ENCODE measurements at places on chromosomes 1 and 21.

DNA sequence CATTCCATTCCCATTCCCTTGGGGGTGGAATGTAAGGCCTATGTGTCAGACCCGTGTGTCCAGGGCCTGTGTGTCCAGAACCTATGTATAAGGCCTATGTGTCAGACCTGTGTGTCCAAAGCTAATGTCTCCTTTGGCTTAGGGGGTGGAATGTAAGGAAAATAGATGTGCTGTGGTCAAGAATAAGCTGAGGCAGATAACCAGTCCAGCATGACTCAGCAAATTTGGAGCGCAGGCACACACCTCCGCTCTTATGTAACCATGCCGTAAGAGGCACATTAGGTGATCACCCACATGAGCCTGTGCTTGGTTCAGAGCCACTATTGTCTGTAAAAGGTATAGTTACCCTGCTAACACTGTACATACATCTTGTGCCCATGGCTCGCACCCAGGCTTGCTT is 150.8 kb upstream of the SGIP1 start:
- H3K4me3 ChIP-seq, result no peak overlapping the region
- H3K27me3 ChIP-seq, result no peaks in the 10 kb centered on the region
- no peak overlapping the region for H3K27ac ChIP-seq
- no peaks in the 10 kb centered on the region for H3K36me3 ChIP-seq

GRCh38 chr1:215482079-215482478 is 85.0 kb upstream of the KCTD3 start:
- no peaks in the 10 kb centered on the region for H3K27me3 ChIP-seq
- H3K36me3 ChIP-seq, result no peaks in the 10 kb centered on the region
- H3K4me3 ChIP-seq, result no peak overlapping the region
- H3K27ac ChIP-seq, result no peak overlapping the region
- DNase-seq, result no peak

GRCh38 chr1:202047977-202048376 is 37.6 kb downstream of the ELF3 start:
- peaks cover 47% of the 10 kb centered on the region for H3K4me1 ChIP-seq
- H3K27me3 ChIP-seq, result no peaks in the 10 kb centered on the region
- no peaks in the 10 kb centered on the region for H3K36me3 ChIP-seq
- H3K27ac ChIP-seq, result peak overlapping the region; percentile 91

DNA sequence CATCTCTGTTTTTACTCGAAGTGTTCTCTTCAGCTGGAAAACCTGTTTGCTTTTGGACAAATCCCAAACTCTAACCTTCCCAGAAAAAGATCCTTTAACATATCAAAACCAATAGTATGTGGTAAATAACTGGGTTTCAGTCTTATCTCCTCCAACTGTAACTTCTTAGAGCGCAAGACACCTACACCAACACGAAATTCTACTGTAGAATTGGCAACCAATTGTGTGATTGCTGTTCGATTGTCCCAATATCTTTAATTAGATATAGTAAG is 5.8 kb upstream of the MPZL1 start:
- no peaks in the 10 kb centered on the region for H3K27me3 ChIP-seq
- H3K27ac ChIP-seq, result peak overlapping the region; percentile 73
- H3K36me3 ChIP-seq, result no peaks in the 10 kb centered on the region
- H3K4me1 ChIP-seq, result no peaks in the 10 kb centered on the region
- DNase-seq, result no peak
- peak overlapping the region; percentile 29 for H3K4me3 ChIP-seq

DNA sequence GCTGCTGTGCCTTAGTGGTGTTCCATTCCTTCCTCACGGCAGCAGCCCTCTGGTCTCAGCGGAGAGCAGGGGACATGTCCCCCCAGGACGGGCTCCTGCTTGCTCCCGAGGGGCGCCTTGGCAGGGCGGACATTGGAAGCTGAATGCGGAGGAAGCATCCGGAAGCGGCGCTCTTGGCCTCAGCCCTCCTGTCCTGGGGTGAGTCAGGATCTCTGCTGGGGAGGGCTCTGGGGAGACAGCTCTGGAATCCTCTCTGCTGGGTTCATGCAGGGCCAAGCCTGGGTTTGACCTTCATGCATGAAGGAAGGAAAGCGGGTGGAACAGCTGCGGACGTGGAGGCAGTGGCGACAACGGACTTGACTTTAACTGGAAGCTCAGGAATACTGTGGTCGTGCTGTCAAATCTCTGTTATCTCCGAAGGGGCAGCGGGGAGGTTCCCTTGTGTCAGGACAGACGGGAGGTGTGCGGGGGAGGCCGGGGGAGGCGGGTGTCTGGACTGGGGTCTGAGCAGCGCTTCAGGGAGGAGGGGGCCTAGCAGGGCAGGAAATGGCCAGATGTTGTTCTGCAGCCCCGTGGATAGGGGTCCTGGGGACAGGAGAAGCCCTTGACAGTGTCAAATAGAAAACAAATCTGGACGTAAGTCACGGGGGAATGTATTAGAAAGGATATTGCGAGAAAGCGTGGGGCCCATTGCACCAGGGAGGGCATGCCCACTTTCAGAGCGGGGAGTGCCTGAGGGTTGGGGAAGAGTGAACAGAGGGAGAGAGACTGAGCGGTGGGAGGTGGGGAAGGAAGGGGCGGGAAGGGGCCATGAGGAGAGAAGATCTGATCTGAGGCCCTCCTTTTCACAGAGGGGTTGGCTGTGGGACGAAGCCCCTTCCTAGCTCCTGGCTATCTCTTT is 26.6 kb downstream of the CRYAA start:
- H3K27me3 ChIP-seq, result no peaks in the 10 kb centered on the region
- no peaks in the 10 kb centered on the region for H3K36me3 ChIP-seq
- H3K4me1 ChIP-seq, result no peaks in the 10 kb centered on the region
- H3K4me3 ChIP-seq, result no peak overlapping the region
- peak; percentile 8 for DNase-seq

DNA sequence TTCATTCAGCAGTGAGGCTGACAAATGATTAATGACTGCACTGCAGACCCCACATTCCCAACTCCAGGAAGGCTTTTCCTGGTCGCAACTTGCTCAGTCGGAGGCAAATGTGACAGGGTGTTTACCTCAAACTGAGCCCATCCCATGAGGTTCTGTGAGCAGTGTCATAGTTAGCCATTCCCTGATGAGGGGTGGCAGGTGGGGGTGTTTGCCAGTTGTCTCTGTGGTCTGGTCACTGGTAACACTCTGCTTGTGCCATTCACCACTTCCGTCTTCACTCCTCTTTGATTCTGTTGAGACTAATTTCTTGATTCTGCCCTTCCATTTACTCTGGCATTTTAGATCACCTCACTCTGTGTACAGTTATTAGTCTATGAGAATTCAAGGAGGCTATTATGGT is 73.5 kb downstream of the NOS1AP start:
- no peak overlapping the region for H3K27ac ChIP-seq
- H3K4me3 ChIP-seq, result no peak overlapping the region
- DNase-seq, result no peak
- no peaks in the 10 kb centered on the region for H3K4me1 ChIP-seq
- no peaks in the 10 kb centered on the region for H3K27me3 ChIP-seq

DNA sequence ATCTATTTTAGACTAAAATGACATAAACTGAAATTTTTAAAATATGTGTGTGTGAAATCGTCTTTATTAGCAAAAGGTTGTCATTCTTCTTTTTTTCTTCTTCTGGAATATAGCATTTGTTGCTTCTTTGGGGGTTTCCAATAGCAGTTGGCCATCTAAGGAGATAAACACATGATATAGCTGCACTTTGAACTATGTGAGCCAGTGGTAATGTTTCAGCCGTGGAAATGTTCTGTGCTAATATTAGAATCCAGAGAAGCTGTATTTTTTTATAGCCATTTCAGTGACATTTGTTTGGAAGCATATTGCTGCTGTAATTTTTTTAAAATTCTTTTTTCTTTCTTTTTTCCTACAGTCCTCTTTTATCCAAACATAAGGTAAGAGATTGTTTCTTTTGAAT is 75.1 kb downstream of the CNST start:
- H3K4me1 ChIP-seq, result no peaks in the 10 kb centered on the region
- H3K4me3 ChIP-seq, result no peak overlapping the region
- H3K36me3 ChIP-seq, result peaks cover 3% of the 10 kb centered on the region
- no peak overlapping the region for H3K27ac ChIP-seq

DNA sequence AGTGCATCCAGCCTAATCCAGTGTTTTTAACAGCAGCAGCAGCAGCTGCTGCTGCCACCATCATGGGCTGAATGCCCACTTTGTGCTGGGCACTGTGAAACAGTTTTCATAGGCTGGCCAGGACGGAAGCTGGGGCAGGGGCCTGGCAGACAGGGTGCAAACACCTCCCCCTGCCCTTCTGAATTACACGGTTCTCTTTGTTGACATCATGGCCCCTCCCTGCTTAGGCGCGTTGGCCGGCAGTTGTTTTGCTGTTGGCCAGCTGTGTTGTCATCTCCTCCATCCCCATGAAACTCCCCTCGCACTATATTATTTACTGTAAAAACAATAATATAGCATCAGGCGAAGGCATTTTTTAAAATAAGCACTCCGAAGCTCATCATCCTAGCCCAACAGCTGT is 33.1 kb downstream of the PTPRU start:
- H3K4me1 ChIP-seq, result peaks cover 4% of the 10 kb centered on the region
- DNase-seq, result no peak
- H3K4me3 ChIP-seq, result no peak overlapping the region
- H3K36me3 ChIP-seq, result no peaks in the 10 kb centered on the region
- H3K27me3 ChIP-seq, result no peaks in the 10 kb centered on the region

DNA sequence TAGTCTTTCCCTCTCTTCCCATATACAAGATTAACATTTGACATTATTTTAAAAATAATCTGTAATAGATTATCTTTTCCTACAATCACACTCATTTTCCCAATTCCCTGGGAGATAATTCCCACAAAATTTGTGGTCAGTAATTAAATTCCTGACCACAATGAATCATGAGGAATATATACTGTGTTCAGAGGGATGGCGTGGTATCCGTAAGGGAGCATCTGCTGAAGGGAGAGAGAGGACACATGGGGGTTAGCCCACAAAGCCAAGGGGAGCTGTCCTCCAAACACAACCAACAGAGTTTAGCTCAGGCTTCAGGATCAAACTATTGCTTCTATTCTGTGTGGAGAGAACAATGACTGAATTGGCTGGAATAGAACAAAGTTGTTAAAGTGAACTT is 57.1 kb upstream of the PPP2R5A start:
- H3K36me3 ChIP-seq, result no peaks in the 10 kb centered on the region
- H3K27me3 ChIP-seq, result no peaks in the 10 kb centered on the region
- H3K4me3 ChIP-seq, result no peak overlapping the region
- peak overlapping the region; percentile 40 for H3K27ac ChIP-seq
- peaks cover 37% of the 10 kb centered on the region for H3K4me1 ChIP-seq

GRCh38 chr1:201127755-201128455 is 921 bp upstream of the ASCL5 start:
- H3K4me3 ChIP-seq, result peak overlapping the region; percentile 39
- no peaks in the 10 kb centered on the region for H3K27me3 ChIP-seq
- peak overlapping the region; percentile 76 for H3K27ac ChIP-seq
- peak; percentile 39 for DNase-seq

GRCh38 chr1:20343149-20343937 is 52.7 kb downstream of the VWA5B1 start:
- H3K27me3 ChIP-seq, result no peaks in the 10 kb centered on the region
- H3K27ac ChIP-seq, result no peak overlapping the region
- H3K4me1 ChIP-seq, result no peaks in the 10 kb centered on the region
- no peak for DNase-seq
- H3K4me3 ChIP-seq, result no peak overlapping the region

- no peaks in the 10 kb centered on the region for H3K27me3 ChIP-seq
- H3K36me3 ChIP-seq, result no peaks in the 10 kb centered on the region
- H3K4me1 ChIP-seq, result no peaks in the 10 kb centered on the region
- no peak overlapping the region for H3K4me3 ChIP-seq
- H3K27ac ChIP-seq, result no peak overlapping the region
Observed at GRCh38 chr1:245829194-245829593, 674.4 kb downstream of the KIF26B start.

DNA sequence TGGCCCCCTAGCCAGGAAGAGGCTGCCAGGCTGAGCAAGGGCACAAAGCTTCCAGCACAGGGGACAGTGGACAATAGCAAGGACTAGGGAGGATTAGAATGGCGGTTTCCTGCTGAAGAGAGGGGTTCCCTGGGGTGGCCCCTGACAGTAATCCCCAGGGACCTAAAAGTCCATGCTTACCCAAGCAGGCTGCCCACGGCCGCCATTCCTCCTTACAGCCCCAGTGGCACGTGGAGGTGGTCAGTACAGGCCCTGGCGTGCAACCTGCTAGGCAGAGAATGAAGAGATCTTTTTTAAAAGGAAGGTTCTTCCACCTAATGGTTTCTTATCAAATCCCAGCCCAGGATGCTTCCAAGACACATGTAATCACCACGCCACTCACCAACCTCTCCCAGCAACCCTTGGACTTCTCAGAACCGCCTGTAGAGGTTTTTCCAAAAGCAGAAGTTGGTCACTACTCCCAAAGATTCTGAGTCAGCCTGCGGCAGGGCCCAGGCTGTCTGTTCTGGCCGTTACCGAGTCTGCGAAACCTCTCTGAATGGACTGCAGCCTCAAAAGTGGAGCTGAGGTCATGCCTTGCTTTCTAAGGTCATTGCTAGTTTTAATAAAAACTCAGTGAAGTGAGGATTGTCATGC is 926 bp downstream of the MRPL55 start:
- no peak for DNase-seq
- no peaks in the 10 kb centered on the region for H3K36me3 ChIP-seq
- peak overlapping the region; percentile 96 for H3K4me3 ChIP-seq
- H3K4me1 ChIP-seq, result peaks cover 7% of the 10 kb centered on the region

DNA sequence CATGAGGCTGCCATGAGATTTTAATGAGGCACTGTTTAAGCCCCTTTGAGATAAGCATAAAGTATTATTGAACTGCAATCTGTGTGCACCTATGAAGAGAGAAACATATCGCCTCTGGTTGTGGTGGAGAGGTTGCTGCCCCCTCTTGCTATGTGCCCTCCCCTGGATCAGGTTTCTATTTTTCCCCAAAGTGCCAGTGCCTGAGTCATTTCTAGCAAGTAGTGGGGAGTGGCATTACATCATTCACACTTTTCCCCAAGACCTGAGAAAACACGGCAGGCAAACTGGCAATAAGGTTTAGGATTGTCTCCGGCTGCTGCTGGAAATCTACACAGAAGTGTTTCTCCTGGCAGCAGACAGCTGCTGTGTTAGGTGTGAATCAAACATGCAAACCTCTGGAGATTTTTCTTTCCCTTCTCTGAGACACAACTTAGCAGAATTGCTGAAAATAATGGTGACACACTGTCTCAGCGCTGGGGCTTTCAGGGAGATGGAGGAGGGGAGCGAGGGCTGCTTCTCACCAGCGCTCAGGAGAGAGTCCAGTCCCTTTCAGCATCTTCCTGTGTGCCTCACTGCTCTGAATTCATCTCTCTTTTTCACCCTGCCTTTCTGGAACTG is 13.7 kb upstream of the RGS16 start:
- H3K4me3 ChIP-seq, result no peak overlapping the region
- peaks cover 13% of the 10 kb centered on the region for H3K27me3 ChIP-seq
- H3K4me1 ChIP-seq, result peaks cover 5% of the 10 kb centered on the region
- DNase-seq, result no peak

DNA sequence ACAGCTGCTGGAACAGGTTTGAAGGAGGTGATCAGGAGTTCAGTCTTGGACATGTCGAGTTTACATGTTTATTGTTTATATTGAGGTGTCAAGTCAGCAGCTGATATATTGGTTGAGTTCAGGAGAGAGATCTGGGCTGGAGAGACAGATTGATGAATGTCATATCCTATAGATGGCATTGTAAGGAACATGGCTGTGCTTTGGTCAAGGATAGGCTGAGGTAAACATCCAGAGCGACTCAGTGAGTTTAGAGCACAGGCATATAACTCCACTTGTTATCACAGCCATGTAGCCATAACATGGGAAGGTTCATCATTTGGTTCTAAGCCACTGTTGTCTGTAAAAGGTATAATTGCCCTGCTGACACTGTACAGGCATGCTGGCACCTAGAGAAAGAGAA is 5.5 kb upstream of the MYOCOS start:
- H3K4me1 ChIP-seq, result no peaks in the 10 kb centered on the region
- H3K27ac ChIP-seq, result no peak overlapping the region
- H3K36me3 ChIP-seq, result no peaks in the 10 kb centered on the region
- H3K27me3 ChIP-seq, result no peaks in the 10 kb centered on the region
- H3K4me3 ChIP-seq, result no peak overlapping the region
- DNase-seq, result no peak

GRCh38 chr1:24911651-24912155 is 18.4 kb downstream of the RUNX3 start:
- H3K4me1 ChIP-seq, result no peaks in the 10 kb centered on the region
- H3K36me3 ChIP-seq, result no peaks in the 10 kb centered on the region
- H3K27me3 ChIP-seq, result no peaks in the 10 kb centered on the region
- H3K4me3 ChIP-seq, result no peak overlapping the region
